ENCODE measurements at places on chromosomes 13 and 19. TPM values are rescaled to one million over a fixed set of nuclear protein-coding genes. Genes with fewer than 3 reads are reported as not detected.

Gene LRRC8E
- polyA plus RNA-seq, result not detected

Gene PGLYRP1
- polyA plus RNA-seq, result not detected

Gene NOTCH3
- not detected for polyA plus RNA-seq

Gene PODNL1
- polyA plus RNA-seq, result not detected

Gene TMEM150B
- not detected for polyA plus RNA-seq

Gene CGB5
- not detected for polyA plus RNA-seq

Gene RASL11A
- 0.75 TPM for polyA plus RNA-seq

Gene MBD3L2
- polyA plus RNA-seq, result not detected

Gene GPR180
- polyA plus RNA-seq, result 1.9 TPM

Gene ZNF600
- polyA plus RNA-seq, result 28.1 TPM

Gene IRS2
- polyA plus RNA-seq, result 2.3 TPM

Gene RYR1
- 0.71 TPM for polyA plus RNA-seq

Gene SIGLEC5
- not detected for polyA plus RNA-seq

Gene ZIC5
- polyA plus RNA-seq, result not detected

Gene ITGBL1
- not detected for polyA plus RNA-seq

Gene VSTM2B
- not detected for polyA plus RNA-seq

Gene BCAM
- not detected for polyA plus RNA-seq

Gene RFX2
- polyA plus RNA-seq, result 1.5 TPM

Gene ZNF571
- polyA plus RNA-seq, result 5.9 TPM

Gene SLAIN1
- 43.3 TPM for polyA plus RNA-seq

Gene GZMM
- 327 TPM for polyA plus RNA-seq

Gene CD79A
- 9.4 TPM for polyA plus RNA-seq

Gene MCEMP1
- polyA plus RNA-seq, result not detected

Gene SULT2A1
- polyA plus RNA-seq, result not detected

Gene KCNN1
- not detected for polyA plus RNA-seq

Gene FGF21
- not detected for polyA plus RNA-seq

Gene RTBDN
- not detected for polyA plus RNA-seq

Gene CNFN
- not detected for polyA plus RNA-seq

Gene RPL18
- 1,821 TPM for polyA plus RNA-seq

Gene VSIG10L
- polyA plus RNA-seq, result 0.29 TPM

Gene LILRA1
- polyA plus RNA-seq, result not detected

Gene MRPL57
- 53.6 TPM for polyA plus RNA-seq

Gene TUBB4A
- polyA plus RNA-seq, result 5.9 TPM

Gene TPTE2
- not detected for polyA plus RNA-seq

Gene CCDC194
- not detected for polyA plus RNA-seq

Gene PROSER3
- 8.3 TPM for polyA plus RNA-seq

Gene SUGP2
- polyA plus RNA-seq, result 10.0 TPM

Gene FCHO1
- 23.0 TPM for polyA plus RNA-seq

Gene ZNF850
- polyA plus RNA-seq, result 0.76 TPM

Gene SPACA4
- not detected for polyA plus RNA-seq

Gene ZNF468
- 26.5 TPM for polyA plus RNA-seq

Gene ZNF816
- polyA plus RNA-seq, result 17.1 TPM

Gene FXYD7
- 12.9 TPM for polyA plus RNA-seq

Gene ZNF320
- 7.8 TPM for polyA plus RNA-seq

Data from CD8-positive, alpha-beta memory T cell (primary cell).